Placental pericyte (primary cell): ENCODE measurements at places on chromosomes 2 and 18. TPM values are rescaled to one million over a fixed set of nuclear protein-coding genes. Genes with fewer than 3 reads are reported as not detected.

The RASGRP3 gene
- 4.8 and 11.2 TPM in 2 replicates for total RNA-seq

The FBXO36 gene
- total RNA-seq, result 5.0 and 6.6 TPM in 2 replicates

The SNORC gene
- total RNA-seq, result 2.0 and 2.2 TPM in 2 replicates

The ITGB6 gene
- 0.57 TPM in 1 of 2 replicates, not detected in the other for total RNA-seq

The SP5 gene
- total RNA-seq, result not detected in 2 replicates

The UCN gene
- 0.86 and 1.1 TPM in 2 replicates for total RNA-seq

The ANKRD36C gene
- total RNA-seq, result 24.3 and 45.0 TPM in 2 replicates

The ARL6IP6 gene
- total RNA-seq, result 26.7 and 40.2 TPM in 2 replicates

The PAIP2B gene
- total RNA-seq, result under 0.01 TPM in 2 replicates

The IL36RN gene
- total RNA-seq, result under 0.01 TPM in 1 of 2 replicates, not detected in the other

The TM4SF20 gene
- total RNA-seq, result not detected in 2 replicates

The LYPD6B gene
- 5.4 and 12.5 TPM in 2 replicates for total RNA-seq

The OTOS gene
- not detected in 2 replicates for total RNA-seq

The PID1 gene
- 23.6 and 35.0 TPM in 2 replicates for total RNA-seq

The SERPINB12 gene
- total RNA-seq, result not detected in 2 replicates

The RTP5 gene
- not detected in 2 replicates for total RNA-seq

The XRCC5 gene
- 187 and 337 TPM in 2 replicates for total RNA-seq

The RAB6C gene
- not detected in 2 replicates for total RNA-seq

The XDH gene
- total RNA-seq, result under 0.01 and 2.0 TPM in 2 replicates

The ARHGAP15 gene
- not detected in 2 replicates for total RNA-seq

The CIB4 gene
- not detected in 2 replicates for total RNA-seq

The TRMT61B gene
- 10.9 and 13.7 TPM in 2 replicates for total RNA-seq

The CPO gene
- total RNA-seq, result not detected in 2 replicates

The BMP10 gene
- 0.44 TPM in 1 of 2 replicates, not detected in the other for total RNA-seq

The KCNG2 gene
- not detected in 2 replicates for total RNA-seq

The PPM1G gene
- 98.0 and 99.6 TPM in 2 replicates for total RNA-seq

The SLC11A1 gene
- under 0.01 and 0.14 TPM in 2 replicates for total RNA-seq

The LHCGR gene
- total RNA-seq, result not detected in 2 replicates

The NEUROD1 gene
- total RNA-seq, result not detected in 2 replicates

The TWIST2 gene
- 30.4 and 66.4 TPM in 2 replicates for total RNA-seq

The ANKRD44 gene
- 3.1 and 11.5 TPM in 2 replicates for total RNA-seq

The BOLL gene
- not detected in 2 replicates for total RNA-seq

The RPL37A gene
- total RNA-seq, result 596 and 1,143 TPM in 2 replicates

The SLC4A5 gene
- 0.29 and 0.44 TPM in 2 replicates for total RNA-seq

The UGT1A8 gene
- not detected in 2 replicates for total RNA-seq

The CCNYL1 gene
- total RNA-seq, result 11.6 and 13.1 TPM in 2 replicates

The SP140 gene
- total RNA-seq, result 1.1 and 4.4 TPM in 2 replicates

The TTC39C gene
- 14.2 and 21.2 TPM in 2 replicates for total RNA-seq

The WNT10A gene
- total RNA-seq, result not detected in 2 replicates

The BIRC6 gene
- 204 and 223 TPM in 2 replicates for total RNA-seq

The NT5C1B gene
- not detected in 2 replicates for total RNA-seq

The PDE1A gene
- 0.57 TPM in 1 of 2 replicates, not detected in the other for total RNA-seq

The UGT1A7 gene
- not detected in 2 replicates for total RNA-seq

The ACADL gene
- under 0.01 TPM in 1 of 2 replicates, not detected in the other for total RNA-seq

The FANCL gene
- total RNA-seq, result 9.2 and 16.6 TPM in 2 replicates

The CELF4 gene
- total RNA-seq, result not detected in 2 replicates

The CYP27C1 gene
- total RNA-seq, result not detected in 2 replicates

The IL36B gene
- 0.14 TPM in 1 of 2 replicates, not detected in the other for total RNA-seq

The ROCK1 gene
- total RNA-seq, result 28.0 and 46.0 TPM in 2 replicates

The AQP4 gene
- total RNA-seq, result not detected in 2 replicates

The KIF3C gene
- total RNA-seq, result 10.5 and 17.5 TPM in 2 replicates

The BMPR2 gene
- total RNA-seq, result 40.9 and 53.4 TPM in 2 replicates

The AFF3 gene
- 1.5 and 15.6 TPM in 2 replicates for total RNA-seq

The RESP18 gene
- not detected in 2 replicates for total RNA-seq

The RHBDD1 gene
- 22.8 and 29.1 TPM in 2 replicates for total RNA-seq

The ADCY3 gene
- 57.6 and 60.0 TPM in 2 replicates for total RNA-seq

The CPLX4 gene
- total RNA-seq, result not detected in 2 replicates
